ENCODE measurements at places on chromosomes 4 and X. TPM values are rescaled to one million over a fixed set of nuclear protein-coding genes. Genes with fewer than 3 reads are reported as not detected.

RASGEF1B gene
- 1.0 TPM for total RNA-seq

GPM6B gene
- total RNA-seq: 1.5 TPM

BRS3 gene
- total RNA-seq: not detected

CCNB3 gene
- 0.17 TPM for total RNA-seq

DNA sequence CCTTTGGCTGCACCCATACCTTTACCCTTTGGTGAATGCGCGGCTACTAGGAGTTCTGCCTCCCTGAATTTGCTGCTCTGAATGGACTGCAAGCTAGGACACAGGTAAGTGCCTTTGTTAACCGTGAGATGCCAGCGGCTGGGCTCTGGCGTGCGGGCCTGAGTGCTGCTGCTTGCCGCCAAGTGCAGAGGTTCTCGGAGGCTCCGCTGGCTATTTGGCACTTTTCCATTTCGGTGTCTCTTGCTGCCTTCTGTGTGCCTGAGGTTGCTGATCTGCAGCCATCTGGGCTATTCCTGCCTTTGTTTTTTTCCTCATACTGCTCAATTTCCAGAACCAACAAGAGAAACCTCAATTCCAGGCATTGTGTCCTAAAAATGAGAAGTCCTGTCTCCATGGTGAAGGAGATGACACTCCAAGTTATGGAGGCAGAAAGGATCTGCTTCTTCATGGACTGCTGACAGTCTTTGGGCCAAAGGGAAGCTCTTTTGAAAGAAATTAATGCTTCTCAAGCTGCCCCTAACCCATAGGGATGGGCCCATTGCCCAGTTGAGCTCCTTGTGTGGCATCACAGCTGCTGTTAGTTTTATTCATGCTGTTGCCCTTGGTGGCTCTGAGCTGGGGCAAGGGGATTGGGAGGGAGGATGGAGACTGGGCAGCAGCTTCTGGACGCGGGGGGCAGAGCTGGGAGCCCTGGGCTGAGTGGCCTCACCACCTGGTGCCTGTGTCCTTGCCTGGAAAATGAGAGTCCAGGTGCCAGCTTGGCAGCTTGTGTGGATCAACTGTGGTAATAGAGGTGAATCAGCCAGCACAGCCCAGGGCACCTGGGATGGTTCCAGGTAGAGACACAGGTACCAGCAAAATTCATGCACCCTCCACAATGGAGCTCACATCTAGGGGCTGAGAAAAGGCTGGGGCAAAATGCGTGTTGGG is 3.8 kb upstream of the TBC1D14 start:
- no peak for DNase-seq

DNA sequence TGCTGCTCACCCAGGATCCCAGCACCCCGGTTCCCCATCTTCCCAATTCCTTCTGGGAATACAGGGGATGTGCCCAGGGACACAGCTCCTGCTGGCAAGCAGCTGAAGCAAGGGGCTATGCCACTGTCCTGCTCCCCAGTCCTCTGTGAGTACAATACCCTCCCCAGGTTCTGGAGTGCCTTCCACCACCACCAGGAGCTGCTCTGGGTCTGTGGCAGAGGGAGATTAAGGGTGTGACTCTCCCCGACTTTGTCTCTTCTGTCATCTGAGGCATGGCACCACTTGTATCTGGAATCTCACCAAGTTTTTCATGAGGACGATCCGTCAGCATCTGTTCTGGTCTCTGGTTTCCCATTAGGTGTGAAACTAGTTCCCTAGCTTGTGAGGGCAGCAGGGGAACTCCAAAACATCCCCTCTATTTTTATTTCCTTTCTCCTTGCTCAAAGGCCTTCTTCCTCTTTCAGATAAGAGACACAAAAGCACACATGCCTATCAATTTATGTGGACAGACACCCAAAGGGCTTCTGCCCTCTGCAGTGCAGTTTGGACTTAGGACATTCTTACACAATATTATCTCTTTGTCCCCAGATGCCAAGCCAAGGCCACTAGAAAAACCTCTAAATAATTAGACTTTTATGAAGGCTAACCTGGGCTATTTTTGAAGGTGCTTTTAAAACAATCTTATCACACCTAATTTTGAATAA is 26.8 kb downstream of the MGST2 start:
- no peak for DNase-seq

DNA sequence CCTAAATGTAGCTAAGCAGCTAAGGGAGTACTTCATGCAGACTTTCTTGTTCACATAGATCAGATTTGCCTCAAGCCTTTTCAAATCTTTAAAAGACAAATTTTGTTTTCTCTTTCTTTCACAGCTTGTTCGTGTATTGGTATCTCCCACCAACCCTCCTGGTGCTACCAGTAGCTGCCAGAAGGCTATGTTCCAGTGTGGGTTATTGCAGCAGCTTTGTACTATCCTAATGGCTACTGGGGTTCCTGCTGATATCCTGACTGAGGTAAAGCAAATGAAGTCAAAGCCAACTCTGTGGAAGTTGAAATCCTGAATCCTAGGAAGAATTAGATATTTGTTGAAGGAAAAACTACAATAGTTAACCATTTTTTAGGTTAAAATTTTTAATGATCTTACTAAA is 62.6 kb downstream of the USO1 start:
- DNase-seq: no peak

DNA sequence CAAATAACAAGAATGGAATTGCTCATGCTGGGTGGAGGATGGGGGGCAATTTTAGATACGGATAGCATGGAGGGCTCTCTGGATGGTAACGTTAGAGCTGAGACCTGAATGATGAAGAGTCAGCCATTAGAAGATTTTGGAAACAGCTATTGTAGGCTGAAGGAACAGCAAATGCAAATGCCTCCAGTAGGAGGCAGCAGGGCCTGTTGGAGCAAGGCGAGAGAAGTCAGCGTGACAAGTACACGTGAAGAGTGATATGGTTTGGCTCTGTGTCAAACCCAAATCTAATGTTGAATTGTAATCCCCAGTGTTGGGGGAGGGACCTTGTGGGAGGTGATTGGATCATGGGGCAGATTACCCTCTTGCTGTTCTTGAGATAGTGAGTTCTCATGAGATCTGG is 59.3 kb upstream of the SOD3 start:
- no peak for DNase-seq

- DNase-seq: no peak
These were observed 1149.7 kb downstream of the STPG2 start for GRCh38 chr4:96993560-96993959.

- no peak for DNase-seq
These were observed 154.0 kb upstream of the TENT5D start for GRCh38 chrX:80266287-80266686.

- no peak for DNase-seq
These were observed 422.5 kb upstream of the FSTL5 start for GRCh38 chr4:162586266-162586665.

DNA sequence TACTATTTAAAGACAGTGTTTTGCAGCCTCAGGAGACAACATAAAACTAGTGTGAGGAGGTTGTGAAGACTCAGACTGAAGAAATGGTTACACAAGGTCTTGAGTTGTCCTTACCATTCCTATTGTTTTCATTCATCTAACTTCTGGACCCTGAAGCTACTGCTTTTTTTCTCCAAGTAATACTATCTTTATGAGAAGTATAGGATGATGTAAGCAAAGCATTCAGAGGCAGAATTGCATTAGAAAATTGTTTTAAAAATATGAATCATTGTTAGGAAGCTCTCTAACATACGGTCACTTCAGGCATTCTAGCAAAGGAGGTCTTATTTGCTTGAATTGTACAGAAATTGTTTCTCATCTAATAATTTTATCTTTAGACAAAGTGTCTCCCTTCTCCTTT is 357.8 kb downstream of the TLL1 start:
- no peak for DNase-seq

DNA sequence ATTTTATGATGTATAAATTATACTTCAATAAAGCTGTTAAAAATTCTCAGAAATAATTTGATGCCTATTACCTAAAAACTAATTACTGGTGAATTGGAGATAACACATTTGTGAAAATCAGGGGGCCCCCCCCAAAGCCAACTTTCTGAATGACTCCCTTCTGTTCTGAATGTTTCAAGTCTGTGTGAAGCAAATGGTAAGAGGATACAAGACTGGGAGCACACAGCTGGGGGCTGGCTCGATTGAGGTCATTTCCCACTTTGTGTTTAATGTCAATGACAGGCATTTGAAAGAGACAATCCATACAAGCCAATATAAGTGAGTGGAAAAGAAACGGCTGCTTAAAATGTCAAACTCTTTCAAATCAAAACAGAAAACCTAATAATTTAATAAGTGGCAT is 155.8 kb downstream of the SH2D1A start:
- no peak for DNase-seq

DNA sequence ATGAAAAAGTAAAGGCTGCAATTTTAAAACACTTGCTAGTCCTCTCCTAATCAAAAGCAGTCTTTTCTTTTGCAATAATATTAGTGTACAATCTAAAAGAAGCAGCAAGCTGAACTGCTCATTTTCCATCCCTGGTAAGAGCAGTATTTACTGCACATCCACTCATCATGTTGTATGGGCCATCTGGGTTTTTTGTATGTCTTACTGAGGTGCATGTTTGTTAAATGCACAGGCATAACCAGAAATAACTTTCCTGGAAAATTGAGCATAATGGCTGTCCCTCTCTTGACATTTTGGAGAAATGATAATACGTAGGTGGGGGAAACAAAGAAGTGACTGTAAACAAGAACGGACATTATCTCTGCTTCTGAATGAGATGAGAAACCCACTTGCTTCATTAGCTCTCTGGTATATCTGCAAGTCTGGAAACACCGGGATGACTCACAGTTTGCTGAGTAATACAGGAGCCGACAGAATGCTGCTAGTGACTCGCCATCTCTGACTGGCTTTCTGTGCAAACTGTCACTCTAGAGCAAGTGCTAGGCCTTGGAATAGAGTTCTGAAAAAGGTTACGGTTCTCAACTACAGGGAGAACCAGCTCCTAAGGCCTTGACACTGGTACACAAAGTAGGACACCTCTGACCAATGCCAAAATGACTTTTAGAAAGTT is 85.7 kb upstream of the MTM1 start:
- DNase-seq: peak; percentile 59

DNA sequence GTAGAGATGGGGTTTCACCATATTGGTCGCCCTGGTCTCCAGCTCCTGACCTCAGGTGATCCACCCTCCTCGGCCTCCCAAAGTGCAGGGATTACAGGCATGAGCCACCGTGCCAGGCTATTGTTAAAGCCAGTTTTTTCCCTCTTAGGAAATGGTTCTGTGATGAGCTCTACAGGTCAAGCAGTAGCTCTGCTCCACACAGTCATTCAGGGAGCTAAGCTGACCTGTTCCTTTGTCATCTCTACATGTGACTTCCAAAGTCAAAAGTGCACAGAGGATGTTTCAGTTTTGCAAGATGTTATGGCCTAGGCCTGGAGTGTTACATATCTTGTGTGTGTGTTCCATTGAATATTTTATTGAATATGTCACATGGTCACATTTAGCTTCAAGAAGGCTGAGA is 11.4 kb downstream of the MCUB start:
- DNase-seq: no peak

- no peak for DNase-seq
These were observed 438.1 kb downstream of the GBA3 start for GRCh38 chr4:23130845-23131244.

DNA sequence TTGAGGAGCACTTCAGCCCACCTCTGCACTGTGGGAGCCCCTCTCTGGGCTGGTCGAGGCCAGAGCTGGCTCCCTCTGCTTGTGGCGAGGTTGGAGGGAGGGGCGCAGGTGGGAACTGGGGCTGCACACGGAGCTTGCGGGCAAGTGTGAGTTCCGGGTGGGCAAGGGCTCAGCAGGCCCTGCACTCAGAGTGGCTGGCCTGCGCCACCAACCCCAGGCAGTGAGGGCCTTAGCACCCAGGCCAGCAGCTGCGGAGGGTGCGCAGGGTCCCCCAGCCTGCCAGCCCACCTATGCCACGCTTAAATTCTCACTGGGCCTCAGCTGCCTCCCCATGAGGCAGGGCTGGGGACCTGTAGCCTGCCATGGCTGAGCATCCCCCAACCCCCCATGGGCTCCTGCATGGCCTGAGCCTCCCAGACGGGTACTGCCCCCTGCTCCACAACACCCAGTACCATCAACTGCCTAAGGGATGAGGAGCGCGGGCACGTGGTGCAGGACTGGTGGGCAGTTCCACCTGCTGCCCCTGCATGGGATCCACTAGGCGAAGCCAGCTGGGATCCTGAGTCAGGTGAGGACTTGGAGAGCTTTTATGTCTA is 110.9 kb downstream of the SLC39A8 start:
- DNase-seq: no peak

DNA sequence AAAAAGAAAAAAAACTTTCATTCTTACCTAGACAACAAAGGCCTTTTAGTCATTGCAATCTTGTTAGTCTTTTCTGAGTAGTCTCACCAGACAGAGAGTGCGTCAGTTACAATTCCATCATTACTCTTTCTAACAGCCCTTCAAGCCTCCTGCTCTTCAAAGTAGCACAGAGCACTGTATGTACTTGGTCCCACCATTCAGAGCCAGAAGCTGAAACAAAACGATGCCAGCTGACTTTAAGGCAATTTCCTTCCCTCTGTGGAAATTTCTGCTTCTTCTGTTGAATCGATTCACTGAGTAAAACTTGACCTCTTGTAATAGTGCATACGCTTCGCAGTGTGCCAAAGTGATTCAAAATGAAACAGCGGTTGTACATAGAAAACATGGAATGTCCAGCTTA is 57.7 kb upstream of the TENM3 start:
- no peak for DNase-seq

DNA sequence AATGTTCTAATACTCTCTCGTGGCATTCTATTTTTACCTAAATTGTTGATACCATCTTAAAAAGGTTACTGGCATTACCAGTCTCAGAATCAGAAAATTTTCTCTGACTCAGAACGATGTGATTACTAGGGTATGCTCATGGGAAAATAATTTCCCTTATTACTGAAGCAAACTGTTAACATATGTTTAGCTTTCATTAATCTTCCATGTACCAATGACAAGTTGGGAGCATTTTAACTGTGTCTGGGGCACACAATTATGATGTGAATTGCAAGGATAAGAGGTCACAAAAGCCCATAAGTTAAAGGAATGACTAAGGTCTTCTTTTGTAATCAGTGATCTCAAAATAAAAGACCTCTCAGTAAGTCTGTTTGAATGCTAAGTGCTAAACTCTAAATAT is 1254.6 kb downstream of the PCDH18 start:
- DNase-seq: no peak

DNA sequence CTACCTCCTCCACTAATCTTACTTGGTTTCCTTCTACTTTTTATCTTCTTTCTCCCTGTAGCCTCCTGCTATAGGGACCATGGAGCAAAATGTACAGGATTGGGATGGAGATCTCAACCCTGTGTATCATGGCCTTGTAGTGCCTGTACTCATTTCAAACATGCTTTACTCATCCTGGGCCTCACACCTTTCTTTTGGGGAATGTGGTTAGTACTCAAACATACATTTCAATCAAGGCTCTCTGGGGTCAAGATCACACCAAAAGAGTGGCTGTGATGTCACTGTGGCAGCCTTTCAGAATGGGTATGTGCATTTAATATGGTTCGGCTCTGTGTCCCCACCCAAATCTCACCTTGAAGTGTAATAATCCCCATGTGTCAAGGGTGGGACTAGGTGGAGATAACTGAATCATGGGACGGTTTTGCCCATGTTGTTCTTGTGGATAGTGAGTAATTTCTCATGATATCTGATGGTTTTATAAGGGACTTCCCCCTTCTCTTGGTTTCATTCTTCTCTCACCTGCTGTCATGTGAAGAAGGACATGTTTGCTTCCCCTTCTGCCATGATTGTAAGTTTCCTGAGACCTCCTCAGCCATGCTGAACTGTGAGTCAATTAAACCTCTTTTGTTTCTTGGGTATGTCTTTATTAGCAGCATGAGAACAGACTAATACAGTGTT is 205.1 kb downstream of the RASL11B start:
- DNase-seq: no peak

Measured in epithelial cell of proximal tubule (primary cell).